Left renal pelvis (tissue), 4 donors: ENCODE measurements at places on chromosomes 7 and 10. TPM values are rescaled to one million over a fixed set of nuclear protein-coding genes. Genes with fewer than 3 reads are reported as not detected.

The CARD11 gene
- 2.3 TPM for polyA plus RNA-seq

- no peak for DNase-seq
Measured at GRCh38 chr10:47012214-47012613, 101.0 kb downstream of the PTPN20 start.

GRCh38 chr10:94192974-94193373 is 169.8 kb downstream of the NOC3L start:
- DNase-seq = no peak

The POM121L12 gene
- polyA plus RNA-seq = not detected

GRCh38 chr7:746155-747061 is 19.3 kb upstream of the PRKAR1B start:
- no peak for DNase-seq
